Bladder microvascular endothelial cell (primary cell): ENCODE measurements at places on chromosomes 4 and X. TPM values are rescaled to one million over a fixed set of nuclear protein-coding genes. Genes with fewer than 3 reads are reported as not detected.

GRIA3 gene
- 0.32 TPM in 1 of 2 replicates, not detected in the other for total RNA-seq

PAGE1 gene
- total RNA-seq: not detected in 2 replicates

GPC4 gene
- total RNA-seq: 0.16 and 2.3 TPM in 2 replicates

TAB3 gene
- total RNA-seq: 3.4 and 7.2 TPM in 2 replicates

SULT1B1 gene
- total RNA-seq: 1.1 and 1.7 TPM in 2 replicates

AFAP1 gene
- total RNA-seq: 28.8 and 72.4 TPM in 2 replicates

ZNF141 gene
- total RNA-seq: 8.6 and 14.8 TPM in 2 replicates

PITX2 gene
- 0.16 TPM in 1 of 2 replicates, not detected in the other for total RNA-seq

CXCL1 gene
- total RNA-seq: 4.5 and 38.7 TPM in 2 replicates

FGFBP1 gene
- not detected in 2 replicates for total RNA-seq

MAGEB2 gene
- not detected in 2 replicates for total RNA-seq

DUSP9 gene
- under 0.01 and 0.13 TPM in 2 replicates for total RNA-seq

XPNPEP2 gene
- not detected in 2 replicates for total RNA-seq

ATG4A gene
- 27.0 and 33.0 TPM in 2 replicates for total RNA-seq

TBCK gene
- 20.1 and 52.7 TPM in 2 replicates for total RNA-seq

CLIC2 gene
- 5.4 and 10.4 TPM in 2 replicates for total RNA-seq

GPR34 gene
- total RNA-seq: not detected in 2 replicates

ARR3 gene
- not detected in 2 replicates for total RNA-seq

XG gene
- total RNA-seq: 0.31 and 2.6 TPM in 2 replicates

SPANXA2 gene
- not detected in 2 replicates for total RNA-seq

TXK gene
- 0.16 and 0.31 TPM in 2 replicates for total RNA-seq

SERTM2 gene
- not detected in 2 replicates for total RNA-seq

C4orf33 gene
- total RNA-seq: 4.2 and 5.2 TPM in 2 replicates

PDGFRA gene
- 0.76 and 0.81 TPM in 2 replicates for total RNA-seq

GAGE13 gene
- total RNA-seq: not detected in 2 replicates

VAMP7 gene
- 26.1 and 37.9 TPM in 2 replicates for total RNA-seq

SUPT20HL1 gene
- not detected in 2 replicates for total RNA-seq

GASK1B gene
- total RNA-seq: 165 and 168 TPM in 2 replicates

ARHGAP4 gene
- total RNA-seq: 10.9 and 14.9 TPM in 2 replicates

HTN3 gene
- not detected in 2 replicates for total RNA-seq

SLC49A3 gene
- 4.4 and 5.9 TPM in 2 replicates for total RNA-seq

SPANXB1 gene
- not detected in 2 replicates for total RNA-seq

ATP2B3 gene
- total RNA-seq: under 0.01 TPM in 1 of 2 replicates, not detected in the other

SPACA5 gene
- total RNA-seq: not detected in 2 replicates
